ENCODE measurements at places on chromosomes 5 and 9.

- no peak for DNase-seq
Observed at GRCh38 chr5:24804221-24804681, 159.5 kb upstream of the CDH10 start.

DNA sequence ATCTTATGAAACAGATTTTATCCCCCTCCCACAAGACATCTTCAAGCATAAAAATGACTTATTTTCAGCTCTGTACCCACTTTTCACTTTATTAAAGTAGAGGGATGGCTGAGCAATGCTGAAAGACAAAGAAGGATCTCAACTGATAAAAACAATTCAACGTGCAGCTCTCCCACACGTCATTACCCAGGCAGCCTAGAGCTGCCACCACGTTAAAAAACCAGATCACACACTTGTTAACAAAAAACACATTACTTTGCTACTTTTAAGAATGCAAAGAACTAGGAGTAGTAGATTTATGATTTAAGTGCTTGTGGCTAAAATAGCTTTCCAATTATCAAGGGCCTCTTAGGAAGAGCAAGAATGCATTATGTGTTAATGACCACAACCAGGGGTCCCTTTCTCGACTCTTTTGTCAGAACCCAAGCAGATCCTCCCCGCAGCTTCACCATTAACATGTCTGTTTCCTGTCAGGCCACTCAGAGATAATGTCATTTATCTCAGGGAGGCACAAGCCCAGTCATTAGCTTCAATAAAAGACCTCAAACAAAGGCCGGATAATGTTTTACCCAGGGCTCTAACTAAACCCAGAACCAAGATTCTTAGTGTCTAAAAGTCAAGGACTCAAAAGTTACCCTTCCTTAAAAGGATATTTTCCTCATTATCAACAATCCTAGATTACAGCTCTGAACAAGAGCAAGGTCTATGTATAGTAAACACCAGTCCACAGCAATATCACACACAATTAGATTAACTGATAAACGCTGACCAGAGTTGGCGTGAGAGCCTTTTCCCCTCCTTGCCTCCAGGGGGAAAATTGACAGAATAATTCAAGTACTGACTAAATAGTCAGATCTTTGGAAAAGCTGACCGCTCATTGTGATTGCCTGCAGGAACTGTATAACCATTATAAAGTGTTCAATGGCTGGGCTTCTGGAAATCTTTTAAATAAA lies 7.5 kb downstream of the ZNF608 start:
- DNase-seq, result no peak

- DNase-seq, result no peak
Observed at GRCh38 chr9:2745560-2746380, 28.5 kb downstream of the KCNV2 start.

DNA sequence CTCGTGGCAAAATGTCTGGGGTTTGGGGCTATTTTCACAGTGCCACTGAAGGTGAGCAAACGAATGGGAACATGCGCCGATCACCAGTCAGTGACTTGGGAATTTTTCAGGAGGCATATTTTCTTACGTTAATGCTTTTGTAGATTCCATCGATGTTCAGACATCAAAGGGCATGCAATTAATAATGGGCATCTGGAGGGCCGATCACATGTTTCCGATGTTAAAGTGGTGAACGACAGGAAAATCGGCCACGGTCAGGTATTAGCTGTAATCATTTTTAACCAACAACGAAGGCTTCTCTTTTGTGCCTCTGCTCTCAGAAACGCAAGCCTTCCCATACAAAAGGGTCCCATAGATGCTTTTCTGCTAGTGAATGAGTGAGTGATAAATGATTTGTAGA lies 155.0 kb upstream of the PITX1 start:
- no peak for DNase-seq

GRCh38 chr5:124596595-124597421 lies 149.6 kb downstream of the ZNF608 start:
- no peak for DNase-seq

GRCh38 chr5:159548517-159548916 lies 218.2 kb upstream of the IL12B start:
- DNase-seq, result no peak

DNA sequence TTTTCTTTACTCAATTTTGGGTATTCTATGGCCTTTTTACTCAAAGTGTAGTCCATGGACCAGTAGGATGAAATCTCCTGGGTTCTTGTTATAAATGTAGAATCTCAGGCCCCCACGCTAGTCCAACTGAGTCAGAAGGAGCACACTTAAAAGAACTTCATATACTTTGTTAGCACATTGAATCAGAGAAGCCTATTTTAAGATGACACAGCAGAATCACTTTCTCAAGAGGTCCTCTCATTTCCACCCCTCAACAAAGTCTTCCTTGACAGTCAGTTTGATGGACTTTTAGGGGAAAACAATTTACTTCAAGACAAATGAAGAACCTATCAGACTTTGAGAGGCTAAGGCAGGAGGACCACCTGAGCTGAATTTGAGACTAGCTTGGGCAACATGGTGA lies 37.7 kb upstream of the FGF10 start:
- no peak for DNase-seq

DNA sequence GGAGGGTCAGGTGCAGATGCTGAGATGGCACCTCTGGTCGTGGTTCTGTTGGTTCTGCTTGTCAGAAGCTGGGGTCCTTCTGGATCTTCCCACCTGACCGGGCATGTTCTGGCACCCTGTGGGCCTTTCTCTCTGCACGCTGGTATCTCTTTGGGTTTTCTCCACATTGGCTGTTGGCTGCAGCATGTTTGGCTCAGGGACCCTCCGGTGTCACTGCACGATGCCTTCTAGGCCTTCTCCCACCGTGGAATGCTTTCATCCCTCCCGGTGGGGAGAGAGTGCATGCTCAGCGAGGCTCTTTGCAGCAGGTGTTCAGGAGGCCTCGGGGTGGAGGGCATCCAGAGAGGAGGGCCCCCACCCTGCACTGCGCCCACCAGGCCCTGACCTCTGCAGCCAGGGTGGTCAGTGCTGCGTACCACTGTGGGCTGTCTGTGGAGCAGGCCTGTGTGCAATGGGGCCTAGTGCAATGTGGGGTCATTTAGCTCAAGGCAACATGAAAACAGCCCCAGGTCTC lies 119.4 kb downstream of the WNK2 start:
- no peak for DNase-seq

- DNase-seq, result no peak
Observed at GRCh38 chr5:59358005-59358861, 535.3 kb downstream of the PDE4D start.

DNA sequence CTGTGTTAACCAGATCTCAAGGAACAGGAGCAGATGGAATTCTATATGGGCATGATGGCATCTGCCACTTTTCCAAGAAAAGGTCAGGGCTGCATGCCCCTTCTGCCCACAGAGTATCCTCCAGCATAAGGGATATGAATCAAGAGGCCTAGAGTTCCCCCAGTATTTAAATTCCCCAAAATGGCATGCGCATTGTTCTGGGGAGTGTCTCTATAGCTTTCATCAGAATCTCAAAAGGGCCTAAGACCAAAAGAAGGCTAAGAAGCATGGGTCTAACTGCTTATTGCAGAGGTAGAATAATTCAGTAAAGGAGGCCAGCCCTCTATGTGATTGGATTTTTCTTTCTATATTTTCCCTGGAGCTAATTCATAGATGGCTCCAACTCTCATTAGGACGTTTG lies 114.2 kb upstream of the SPIN1 start:
- DNase-seq, result no peak

GRCh38 chr5:65462139-65462705 lies 19.5 kb downstream of the ADAMTS6 start:
- no peak for DNase-seq

- DNase-seq, result no peak
Observed at GRCh38 chr5:116814626-116815385, 240.2 kb upstream of the SEMA6A start.

DNA sequence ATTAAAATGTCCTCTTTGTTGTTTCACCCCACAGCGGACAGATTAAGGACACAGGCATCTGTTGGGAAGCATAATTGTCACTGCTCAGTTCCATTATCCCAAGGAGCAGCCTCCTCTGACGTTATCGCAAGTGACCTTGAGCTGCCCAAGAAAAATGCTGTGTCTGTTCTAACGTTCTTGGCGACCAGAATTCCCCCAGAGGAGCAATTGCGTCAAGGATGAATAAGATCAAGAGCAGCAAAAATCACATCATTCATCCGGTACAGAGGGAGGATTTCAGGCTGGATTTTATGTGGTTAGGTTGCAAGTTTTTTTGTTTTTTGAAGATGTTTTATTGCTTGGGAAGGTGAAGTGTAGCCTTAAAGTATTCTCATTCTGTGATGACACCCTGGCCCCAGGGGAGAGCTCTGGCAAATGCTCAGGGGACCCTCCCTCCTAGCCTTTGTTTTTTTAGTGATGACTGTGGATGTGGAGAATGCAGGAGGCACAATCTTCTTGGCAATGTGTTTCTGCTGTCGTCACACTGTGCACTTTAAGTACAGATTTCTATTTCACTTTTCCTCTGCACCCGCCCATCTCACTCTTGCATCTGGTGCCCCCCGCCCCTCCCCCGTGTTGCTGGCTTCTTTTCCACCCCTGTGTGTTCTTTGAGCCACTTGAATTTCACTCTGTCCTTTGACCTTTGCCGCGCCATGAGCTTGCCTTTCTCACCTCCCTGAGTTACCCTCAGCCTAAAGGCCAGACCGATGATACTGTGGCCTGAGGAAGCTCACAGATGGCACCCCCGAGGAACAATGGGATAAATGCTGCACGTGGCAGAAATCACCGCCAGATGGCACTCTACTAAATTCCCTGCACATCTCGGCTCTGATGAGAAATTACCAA lies 308.5 kb downstream of the RAB3C start:
- DNase-seq, result peak; percentile 56

DNA sequence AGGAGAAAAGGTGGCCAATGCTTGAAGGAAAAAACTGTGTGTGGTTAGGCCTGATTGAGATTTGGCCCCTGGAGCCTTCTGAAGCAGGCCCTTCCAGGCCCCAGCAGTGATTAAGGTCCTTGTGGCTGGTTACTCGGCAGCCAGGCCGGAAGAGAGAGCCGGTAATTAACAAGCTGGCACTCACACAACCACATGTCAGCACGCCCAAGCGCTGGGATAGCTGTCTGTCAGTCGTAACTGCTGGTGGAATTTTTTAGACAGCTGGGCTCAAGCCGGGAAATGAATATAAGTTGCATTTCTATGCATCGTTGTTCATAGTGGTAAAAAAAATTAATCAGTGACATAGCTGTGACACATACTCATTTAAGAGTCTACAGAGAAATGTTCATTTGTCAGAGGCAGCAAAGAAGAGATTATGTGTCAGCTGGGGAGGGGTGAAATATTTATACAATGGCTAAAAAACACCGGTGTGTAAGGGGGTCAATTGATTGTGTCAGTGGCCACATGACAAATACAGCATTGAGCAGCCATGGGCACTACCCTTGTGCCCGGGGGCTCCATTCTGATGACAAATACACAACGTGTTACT lies 13.7 kb upstream of the ARAP3 start:
- DNase-seq, result no peak

GRCh38 chr5:13408616-13409015 lies 535.9 kb downstream of the DNAH5 start:
- DNase-seq, result no peak

- no peak for DNase-seq
Observed at GRCh38 chr9:108521063-108521590, 334.7 kb downstream of the ACTL7B start.

GRCh38 chr5:130018641-130019040 lies 114.4 kb downstream of the CHSY3 start:
- no peak for DNase-seq

DNA sequence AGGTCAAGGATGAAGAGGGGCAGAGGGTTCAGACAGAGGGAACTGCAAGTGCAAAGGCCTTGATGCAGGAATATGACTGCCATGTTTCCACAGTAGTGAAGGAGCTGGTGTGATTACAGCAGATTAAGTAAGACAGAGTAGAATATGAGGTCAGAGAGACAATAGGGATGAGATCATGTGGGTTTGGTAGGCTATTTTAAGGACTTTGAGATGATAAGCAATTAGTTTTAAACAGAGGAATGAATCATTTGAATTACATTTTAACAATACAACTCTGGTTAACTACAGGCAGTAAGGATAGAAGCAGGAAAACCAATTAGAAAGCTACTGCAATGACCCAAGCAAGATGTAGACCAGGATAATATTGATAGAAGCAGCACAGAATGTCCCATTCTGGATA lies 7.7 kb downstream of the CENPK start:
- no peak for DNase-seq

- no peak for DNase-seq
Observed at GRCh38 chr9:96029722-96030530, 154.4 kb downstream of the ERCC6L2 start.

DNA sequence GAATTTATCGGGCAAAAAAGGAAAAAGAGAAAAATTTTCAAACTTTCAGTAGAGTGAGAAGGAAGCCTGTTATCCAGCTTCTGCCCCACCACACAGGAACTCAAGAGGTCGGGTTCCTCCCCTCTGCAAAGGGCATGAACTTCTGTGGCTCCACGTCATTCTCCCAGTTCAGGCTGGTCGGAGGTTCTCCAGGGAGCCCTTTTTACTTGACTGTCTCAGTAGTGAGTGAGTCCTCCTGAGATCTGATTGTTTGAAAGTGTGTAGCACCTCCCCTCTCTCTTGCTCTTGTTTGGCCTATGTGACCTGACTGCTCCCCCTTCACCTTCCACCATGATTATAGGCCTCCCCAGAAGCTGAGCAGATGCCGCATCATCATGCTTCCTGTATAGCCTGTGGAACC lies 9.7 kb downstream of the SPINK1 start:
- DNase-seq, result no peak

GRCh38 chr9:103700195-103700962 lies 393.7 kb upstream of the SMC2 start:
- DNase-seq, result no peak

GRCh38 chr9:108073823-108074222 lies 584.3 kb upstream of the KLF4 start:
- no peak for DNase-seq

DNA sequence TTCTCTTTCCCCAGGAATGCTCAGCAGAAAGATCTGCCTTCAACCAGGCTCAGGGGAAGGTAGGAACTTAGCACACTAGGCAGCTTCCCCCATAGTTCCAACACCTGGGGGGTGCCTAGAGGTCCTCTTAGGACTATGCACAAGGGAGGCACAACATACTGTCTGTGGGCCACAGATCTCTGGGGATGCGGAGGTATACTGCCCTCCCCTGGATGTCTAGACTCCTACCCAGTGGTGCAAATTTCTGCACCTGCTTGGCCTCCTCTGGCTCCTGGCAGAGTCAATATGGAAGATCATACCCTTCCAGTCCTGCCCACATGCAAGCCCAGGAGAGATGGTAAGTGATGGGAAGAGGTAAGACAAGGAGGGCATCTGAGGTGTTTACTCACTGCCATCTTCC lies 247.5 kb upstream of the DAPK1 start:
- no peak for DNase-seq

GRCh38 chr5:26553079-26553478 lies 485.3 kb downstream of the CDH9 start:
- DNase-seq, result peak; percentile 97

DNA sequence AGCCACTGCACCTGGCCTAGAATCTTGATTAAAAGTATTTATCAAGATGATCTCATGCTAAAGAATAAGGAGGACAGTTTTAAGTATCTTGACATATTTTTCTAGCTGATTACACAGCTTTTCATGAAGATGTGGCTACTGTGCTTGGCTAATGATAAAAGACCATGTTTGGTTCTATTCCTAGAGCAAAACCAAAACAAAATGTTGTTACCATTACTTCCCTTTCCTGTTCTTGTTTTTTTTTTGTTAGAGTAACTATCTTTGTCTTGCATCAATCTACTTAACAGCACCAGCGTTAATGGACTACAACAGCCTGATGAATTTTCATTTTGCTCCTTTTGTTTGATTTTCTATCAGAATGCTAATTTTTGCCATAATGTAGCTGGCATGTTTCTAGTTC lies 86.2 kb upstream of the DHFR start:
- no peak for DNase-seq

GRCh38 chr5:96478983-96479382 lies 45.9 kb upstream of the PCSK1 start:
- DNase-seq, result no peak

GRCh38 chr9:124210697-124211096 lies 47.1 kb upstream of the NEK6 start:
- DNase-seq, result no peak
